Activated CD8-positive, alpha-beta memory T cell treated with anti-CD3 and anti-CD28 coated beads for 1 hour (primary cell): ENCODE measurements at places on chromosomes 2 and 18.

DNA sequence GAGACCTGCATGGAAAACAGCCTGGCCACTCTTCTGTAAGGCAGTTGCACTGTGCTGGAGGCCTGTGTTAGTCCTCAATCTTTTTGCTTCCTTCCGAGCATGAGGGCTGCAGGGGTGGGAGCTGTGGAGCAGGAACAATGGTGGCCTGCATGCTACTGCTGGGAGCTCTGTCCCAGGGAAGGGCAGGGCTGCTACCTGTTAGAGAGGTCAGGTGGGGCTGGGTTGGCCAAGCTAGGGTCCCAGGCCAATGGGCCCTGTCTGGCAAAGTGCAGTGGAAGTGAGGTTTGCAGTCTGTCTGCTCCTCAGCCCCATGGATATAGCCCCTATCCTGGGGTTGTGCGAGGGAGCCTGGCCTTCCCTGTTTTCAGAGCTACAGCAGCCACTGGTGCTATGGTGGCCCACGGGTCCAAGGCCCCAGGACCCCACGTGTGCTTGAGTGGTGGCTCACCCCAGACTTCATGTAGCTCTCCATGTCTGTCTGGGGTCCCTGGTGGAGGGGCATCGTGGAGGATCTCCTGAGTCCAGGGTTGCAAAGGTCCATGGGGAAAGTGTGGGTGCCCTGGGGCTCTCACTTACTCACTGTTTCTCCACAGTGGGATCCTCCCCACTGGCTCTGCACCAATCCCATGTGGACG, 1212.6 kb upstream of the NXPH2 start:
- DNase-seq, result no peak

DNA sequence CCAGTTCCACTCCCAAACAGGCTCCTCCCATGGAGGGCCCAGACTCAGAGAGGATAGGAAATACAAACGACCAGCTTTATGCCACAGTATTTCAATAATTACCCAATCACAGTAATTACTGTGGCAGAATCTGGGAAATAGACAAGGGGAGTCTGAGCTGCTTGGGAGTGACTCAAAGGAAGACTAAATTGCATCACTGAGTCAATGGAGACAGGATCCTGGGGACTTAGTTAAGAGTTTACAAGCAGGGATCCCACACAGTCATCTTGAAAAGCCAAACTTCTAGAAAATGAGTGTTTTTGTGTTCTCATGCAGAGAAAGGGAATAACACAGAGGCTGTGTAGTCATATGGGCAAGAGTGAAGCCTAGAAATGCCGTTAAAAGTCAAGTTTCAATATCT, 1142.1 kb downstream of the CNTNAP5 start:
- no peak for DNase-seq

GRCh38 chr2:10274376-10274775, 28.3 kb upstream of the HPCAL1 start:
- DNase-seq, result no peak

DNA sequence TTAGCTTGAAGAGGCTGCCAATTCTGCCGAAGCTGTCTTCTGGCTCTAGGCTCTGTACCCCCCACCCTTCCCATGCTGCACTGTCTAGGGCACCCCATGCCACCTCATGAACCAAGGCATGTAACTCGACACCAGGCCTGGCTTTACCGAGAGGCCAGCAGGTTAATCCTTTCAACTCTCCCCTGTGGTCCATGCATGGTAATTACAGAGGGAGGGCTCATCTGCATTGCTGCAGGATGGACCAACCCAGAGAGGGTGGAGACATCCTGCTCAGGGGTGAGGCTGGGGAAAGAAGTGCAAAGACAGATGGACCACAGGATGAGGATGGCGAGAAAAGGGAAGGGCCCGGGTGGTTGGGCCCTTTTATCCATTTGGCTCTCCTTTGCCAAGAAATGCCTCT, 65.8 kb downstream of the KCTD1 start:
- no peak for DNase-seq

DNA sequence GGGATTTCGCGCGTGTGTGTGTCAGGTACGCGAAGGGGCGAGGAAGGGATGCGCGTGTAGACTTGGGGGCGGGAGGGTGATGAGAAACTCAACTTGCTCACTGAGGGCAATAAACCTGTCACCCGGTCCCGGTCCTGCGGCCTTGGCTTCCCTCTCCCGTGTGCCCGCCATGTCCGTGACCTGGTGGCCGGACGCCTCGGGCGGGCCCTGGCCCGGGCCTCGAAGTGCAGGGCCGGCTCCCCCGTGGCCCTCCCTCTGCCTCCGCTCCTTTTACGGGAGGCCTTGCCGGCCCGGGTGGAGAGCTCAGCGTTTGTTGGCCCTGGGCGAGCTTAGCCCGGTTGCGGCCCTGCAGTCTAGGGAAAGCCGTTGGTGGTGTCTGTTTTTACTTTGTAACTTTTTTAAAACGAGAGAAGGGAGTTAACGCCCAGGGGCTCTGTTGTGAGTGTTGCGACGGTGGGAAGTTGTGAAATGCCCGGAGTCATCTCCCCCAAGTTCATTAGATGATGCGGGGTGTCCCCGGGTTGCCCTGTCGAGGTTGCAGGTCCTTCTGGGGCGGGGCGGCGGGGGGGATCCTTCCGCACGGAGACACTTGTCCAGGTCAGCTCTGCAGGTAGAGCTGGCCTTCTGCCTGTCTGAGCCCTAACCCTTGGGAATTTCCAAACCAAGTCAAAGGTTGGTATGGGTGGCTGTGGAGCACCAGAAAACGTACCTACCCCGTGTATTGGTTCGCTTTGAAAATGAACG, 883 bp downstream of the SMCHD1 start:
- DNase-seq, result no peak

GRCh38 chr2:2134037-2134436, 197.0 kb downstream of the MYT1L start:
- no peak for DNase-seq

DNA sequence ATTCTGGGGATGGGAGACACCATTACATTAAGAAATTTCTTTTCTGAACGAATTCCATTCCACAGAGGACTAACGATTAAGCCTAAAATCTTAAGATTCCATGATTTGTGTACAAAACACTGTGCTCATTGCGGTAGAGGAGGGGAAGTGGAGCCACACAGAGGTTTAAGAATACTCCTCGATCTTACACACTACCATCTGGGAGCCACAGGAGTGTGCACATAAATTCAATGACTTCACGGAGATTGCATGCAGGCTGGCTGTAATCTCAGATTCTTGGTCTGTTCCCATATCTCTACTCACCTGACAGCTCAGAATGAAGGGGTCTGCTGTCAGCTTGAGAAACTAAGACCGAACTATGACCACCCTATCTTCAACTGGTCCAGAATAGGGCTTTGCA, 762 bp downstream of the VPS4B start:
- no peak for DNase-seq

GRCh38 chr2:109176928-109177327, 47.9 kb downstream of the SH3RF3 start:
- DNase-seq, result no peak

- DNase-seq, result no peak
Observed at GRCh38 chr2:192146069-192147015, 48.4 kb downstream of the TMEFF2 start.

DNA sequence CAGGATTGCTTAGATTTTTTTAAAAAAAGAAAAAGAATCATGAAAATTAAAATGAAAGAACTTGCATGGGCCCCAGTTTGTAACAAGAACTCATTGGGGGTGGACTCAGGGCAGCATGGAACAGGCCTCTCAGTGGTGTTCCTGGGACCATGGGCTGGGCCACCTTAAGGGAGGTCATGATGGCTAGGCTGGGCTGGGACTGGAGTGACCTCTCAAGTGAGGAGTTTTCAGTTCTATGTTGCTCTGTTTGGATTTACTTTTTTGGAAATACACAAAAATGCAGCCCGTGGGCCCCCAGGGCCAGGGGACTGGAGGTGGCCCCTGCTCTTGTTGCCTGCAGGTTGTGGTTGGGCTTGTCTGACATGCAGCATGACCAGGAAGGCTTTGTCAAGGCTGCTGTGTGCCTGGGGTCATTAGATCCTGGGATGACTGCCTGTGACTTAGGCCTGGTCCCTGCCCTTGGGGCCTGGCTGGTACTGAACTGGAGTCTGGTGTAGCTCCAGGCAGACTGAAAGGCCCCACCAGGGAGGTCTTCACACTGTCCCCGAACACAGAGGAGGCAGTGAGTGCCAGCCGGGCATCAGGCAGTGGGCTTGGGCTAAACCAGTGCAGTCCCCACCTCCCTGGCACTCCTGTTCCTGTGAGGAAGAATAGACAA, 115.6 kb downstream of the GLI2 start:
- no peak for DNase-seq

- DNase-seq, result no peak
Observed at GRCh38 chr2:86785456-86785855, 5.3 kb downstream of the CD8A start.

GRCh38 chr2:144409241-144409640, 110.7 kb downstream of the ZEB2 start:
- DNase-seq, result no peak

DNA sequence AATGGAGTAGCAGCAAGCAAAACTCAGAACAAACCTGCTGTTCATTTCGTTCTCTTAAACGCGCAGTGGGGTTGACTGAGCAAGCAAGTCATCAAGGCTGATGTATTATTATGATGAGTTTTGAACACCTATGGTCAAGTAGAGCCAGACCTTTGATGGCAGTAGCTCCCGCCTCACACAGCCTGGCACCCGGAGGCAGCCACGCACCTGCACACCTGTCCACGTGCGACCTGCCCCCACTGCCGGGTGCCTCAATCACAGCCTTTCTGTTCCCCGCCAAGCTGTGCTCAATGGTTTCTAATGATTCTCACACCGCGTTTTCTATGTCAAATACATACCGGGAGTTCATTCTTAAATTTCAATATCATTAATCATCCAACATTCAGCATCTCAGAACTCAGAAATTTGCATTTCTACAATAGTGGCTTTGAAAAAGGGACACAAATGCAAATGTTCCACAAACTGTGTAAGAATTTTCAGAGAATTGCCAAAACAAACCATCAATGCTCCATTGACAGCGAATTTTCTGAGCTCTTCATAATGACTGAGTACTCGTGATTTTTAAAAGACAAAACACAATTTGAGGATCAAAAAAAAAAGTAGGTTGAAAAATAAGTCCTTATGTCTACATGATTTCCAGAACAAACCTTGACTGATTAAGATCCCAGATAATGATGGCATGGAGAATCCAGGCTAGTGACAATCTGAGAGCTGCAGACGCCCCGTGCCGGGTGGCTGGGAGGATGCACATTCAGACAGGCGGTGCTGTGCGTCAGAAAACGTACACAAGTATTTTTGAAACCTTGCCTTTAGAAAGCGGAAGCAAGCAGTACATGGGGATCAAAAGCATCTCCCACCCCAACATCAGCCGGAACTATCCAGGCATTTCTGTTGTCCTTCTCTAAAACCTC, 56.6 kb downstream of the HDAC4 start:
- no peak for DNase-seq

- no peak for DNase-seq
Observed at GRCh38 chr2:230505162-230505561, 89.2 kb downstream of the SP100 start.

- DNase-seq, result no peak
Observed at GRCh38 chr2:12032398-12032797, 286.0 kb downstream of the LPIN1 start.

- DNase-seq, result no peak
Observed at GRCh38 chr18:37225279-37225678, 340.3 kb downstream of the CELF4 start.

GRCh38 chr2:166365803-166366420, 9.8 kb downstream of the SCN9A start:
- DNase-seq, result no peak
